Karpas-422 (cell line): ENCODE measurements at places on chromosomes 6 and 20. TPM values are rescaled to one million over a fixed set of nuclear protein-coding genes. Genes with fewer than 3 reads are reported as not detected.

DNA sequence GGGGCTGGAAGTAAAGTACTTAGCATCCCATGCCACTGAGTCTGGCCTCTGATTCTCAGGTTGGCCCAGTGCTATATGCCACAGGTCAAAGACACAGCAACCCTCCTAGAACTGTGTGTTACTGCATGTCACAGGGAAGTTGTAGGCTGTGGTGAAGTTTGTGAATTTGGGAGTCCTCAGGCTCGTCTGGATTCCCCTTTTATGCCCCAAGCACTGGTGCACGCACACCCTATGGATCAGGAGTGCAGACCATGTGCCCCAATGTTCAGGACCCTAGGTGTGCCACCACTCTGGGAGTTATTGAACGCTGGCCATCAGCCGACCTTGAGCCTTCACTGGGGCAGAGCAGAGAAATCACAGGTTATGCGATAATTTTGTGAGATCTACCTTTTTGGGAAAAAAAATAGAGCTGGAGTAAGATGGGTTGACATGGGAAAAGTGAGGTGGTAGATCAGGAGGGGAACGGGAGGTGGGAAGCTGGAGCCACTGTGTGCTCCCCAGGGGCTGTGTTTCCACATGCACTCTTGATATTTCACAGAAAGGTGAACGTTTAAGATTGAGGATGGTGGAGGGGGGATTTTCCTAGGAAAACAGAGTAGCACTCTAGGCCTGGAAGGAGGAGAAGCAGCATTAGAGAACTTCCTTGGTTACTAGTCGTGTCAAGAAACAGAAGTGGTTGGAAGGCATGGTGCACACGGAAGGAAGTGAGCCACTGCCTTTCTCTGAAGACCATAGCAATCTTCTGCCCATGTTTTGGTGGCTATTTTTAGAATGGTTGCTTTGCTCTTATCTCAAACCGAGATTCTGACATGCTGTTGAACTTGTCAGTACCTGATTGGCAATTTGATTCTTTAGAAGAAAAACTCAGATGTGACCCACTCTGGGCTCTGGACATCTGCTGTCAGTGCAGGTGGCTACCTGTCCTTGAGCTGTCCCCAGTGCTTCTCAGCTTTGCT lies 44.1 kb downstream of the DUSP22 start:
- no peak for DNase-seq

DNA sequence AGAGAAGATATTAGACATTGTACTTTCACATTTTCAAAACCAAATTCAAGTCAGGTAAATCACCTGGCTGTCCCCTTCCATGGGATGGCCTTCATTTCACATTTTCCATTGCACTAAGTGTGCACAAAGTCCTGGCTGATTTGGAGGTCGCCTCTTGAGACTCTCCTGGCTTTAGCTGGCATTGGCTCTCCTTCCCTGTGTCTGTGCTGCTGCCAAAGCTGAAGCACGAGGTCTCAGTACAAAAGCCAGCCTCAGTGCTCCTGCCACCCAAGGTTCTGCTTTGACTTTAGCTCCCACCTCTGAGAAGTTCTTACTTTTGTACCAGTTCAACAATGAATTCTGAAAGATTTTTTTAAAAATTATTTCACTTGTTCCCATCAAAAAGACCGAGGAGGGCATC lies 289.2 kb upstream of the CNR1 start:
- no peak for DNase-seq

GRCh38 chr6:130306377-130306776 lies 59.4 kb upstream of the TMEM200A start:
- DNase-seq: no peak

The MLIP gene
- not detected in 2 replicates for total RNA-seq

- DNase-seq: no peak
Observed at GRCh38 chr20:9330151-9330550, 184.2 kb upstream of the LAMP5 start.

GRCh38 chr20:9412309-9412708 lies 102.1 kb upstream of the LAMP5 start:
- DNase-seq: no peak

The ZNF391 gene
- 0.47 and 1.5 TPM in 2 replicates for total RNA-seq

The UNC93A gene
- total RNA-seq: not detected in 2 replicates

GRCh38 chr6:44176130-44176761 lies 17.6 kb downstream of the CAPN11 start:
- DNase-seq: no peak

DNA sequence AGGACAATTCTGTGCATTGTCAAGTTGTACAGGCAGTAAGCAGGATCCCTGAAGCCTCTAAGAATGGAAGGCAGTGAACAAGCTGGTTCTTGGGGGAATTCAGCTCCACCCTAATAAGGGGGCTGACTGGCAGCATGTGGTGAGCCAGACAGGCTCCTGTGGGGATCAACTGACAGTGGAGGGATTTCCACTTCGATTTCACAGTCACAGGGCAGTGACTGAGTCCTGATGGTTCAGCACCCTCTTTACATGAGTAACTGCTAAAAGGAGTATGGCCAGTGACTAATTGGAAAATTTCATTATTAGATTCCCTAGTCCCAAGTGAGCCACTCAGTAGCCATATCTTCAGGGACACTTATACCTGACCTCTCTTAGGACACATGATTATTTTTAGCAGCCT lies 78.4 kb downstream of the NDUFAF5 start:
- no peak for DNase-seq

The HLA-DQA1 gene
- total RNA-seq: 216 and 309 TPM in 2 replicates

The LPA gene
- not detected in 2 replicates for total RNA-seq

The SEMG1 gene
- not detected in 2 replicates for total RNA-seq

- DNase-seq: peak; percentile 91
Observed at GRCh38 chr6:137076277-137077068, 31.7 kb upstream of the IL20RA start.

The C20orf144 gene
- total RNA-seq: 0.45 and 0.69 TPM in 2 replicates

DNA sequence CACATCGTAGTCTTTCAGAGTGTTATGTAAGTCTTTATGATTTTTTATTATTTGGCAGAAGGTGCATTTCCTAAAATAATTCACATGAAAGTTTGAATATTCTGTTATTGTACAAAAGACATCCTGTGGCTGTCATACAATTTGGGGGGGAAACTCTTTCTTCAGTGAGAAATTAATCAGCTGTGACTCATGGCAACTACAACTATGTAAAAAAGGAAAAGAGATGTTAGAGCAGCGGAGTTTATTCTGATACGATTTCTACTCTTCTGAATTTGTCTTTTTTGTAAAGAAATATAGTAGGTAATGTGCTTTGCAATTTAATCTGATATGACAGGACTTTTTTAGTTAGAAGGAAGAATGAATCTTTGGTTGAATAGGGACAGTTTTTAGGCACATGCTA lies 14.2 kb downstream of the COL19A1 start:
- no peak for DNase-seq

The PPIL6 gene
- 0.54 TPM in 1 of 2 replicates, not detected in the other for total RNA-seq

DNA sequence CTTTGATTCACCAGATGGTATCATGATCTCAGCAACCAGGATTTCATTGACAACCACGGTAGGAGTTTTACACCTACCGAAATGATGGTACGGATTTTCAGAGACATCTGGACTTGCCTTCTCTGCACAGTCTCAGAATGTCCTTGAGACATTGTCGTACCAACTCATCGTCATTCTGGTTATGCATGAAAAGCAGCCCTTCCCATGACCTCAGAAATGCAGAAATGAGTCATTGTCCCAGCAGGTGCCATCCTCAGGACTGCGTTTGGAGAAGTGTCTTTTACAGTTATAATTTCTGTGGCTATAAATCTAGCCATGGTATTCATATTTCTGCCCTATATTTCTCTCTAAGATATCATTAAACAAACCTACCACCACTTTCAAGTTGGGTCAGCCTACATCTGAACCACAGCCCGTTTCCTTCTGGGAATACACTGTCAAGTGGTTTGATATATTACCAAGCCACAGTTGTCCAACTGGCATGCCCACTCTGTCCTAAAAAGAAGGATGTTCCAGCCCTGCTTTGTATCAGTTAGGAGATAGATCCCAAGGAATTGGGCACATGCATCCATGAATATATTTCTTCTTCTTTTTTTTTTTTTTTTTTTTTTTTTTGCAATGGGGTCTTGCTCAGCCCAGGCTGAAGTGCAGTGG lies 7.5 kb upstream of the BFSP1 start:
- no peak for DNase-seq

The PTK7 gene
- total RNA-seq: 3.3 and 5.3 TPM in 2 replicates

The AVP gene
- total RNA-seq: not detected in 2 replicates

The FNDC11 gene
- 0.48 and 1.6 TPM in 2 replicates for total RNA-seq

DNA sequence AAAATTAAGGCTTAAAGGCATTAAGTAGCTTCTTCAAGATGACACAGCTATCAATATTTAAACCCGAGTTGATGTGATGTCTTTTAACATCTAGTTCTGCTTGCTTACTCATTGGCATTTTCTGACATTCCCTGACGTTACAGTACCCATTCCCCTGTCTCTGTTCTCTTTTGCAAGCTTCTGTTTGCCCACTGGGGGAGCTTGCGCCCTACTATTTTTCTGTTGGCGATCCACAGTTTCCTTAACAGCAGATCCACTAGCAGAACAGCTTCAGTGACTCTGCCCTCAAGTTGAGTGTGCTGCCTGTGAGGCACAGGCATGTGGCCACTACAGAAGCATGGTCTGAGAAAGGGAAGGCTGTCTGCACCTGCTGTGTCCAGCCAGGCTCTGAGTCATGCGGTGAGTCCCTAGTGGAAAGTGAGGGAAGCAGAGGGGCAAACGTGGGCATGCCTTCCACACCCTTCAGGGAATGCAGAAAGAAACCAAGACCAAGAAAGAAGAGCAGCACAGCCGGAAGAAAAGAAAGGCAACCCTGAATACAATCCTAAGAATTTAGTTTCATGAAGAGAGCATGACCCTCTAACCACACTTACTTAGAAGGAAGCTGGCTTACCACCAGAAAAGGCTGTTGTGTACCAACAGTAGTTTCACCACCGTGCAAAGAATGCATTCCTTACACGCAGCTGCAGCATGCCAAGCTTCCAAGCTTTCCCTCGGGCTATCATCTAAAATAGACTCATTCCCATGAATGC lies 97.7 kb upstream of the VGLL2 start:
- DNase-seq: no peak

GRCh38 chr6:107931894-107932293 lies 26.1 kb downstream of the SEC63 start:
- DNase-seq: no peak

GRCh38 chr6:20463396-20463795 lies 61.7 kb downstream of the E2F3 start:
- no peak for DNase-seq

GRCh38 chr6:128521282-128521632 lies 858 bp upstream of the PTPRK start:
- no peak for DNase-seq

The PACSIN1 gene
- total RNA-seq: not detected in 2 replicates

The LIME1 gene
- total RNA-seq: 3.4 and 9.8 TPM in 2 replicates

- DNase-seq: no peak
Observed at GRCh38 chr6:48111143-48111506, at the start of gene PTCHD4. Gene PTCHD4, minus strand, starts transcription at chr6:48111197. Its CDS starts 42,240 bp downstream, at chr6:48068957.

DNA sequence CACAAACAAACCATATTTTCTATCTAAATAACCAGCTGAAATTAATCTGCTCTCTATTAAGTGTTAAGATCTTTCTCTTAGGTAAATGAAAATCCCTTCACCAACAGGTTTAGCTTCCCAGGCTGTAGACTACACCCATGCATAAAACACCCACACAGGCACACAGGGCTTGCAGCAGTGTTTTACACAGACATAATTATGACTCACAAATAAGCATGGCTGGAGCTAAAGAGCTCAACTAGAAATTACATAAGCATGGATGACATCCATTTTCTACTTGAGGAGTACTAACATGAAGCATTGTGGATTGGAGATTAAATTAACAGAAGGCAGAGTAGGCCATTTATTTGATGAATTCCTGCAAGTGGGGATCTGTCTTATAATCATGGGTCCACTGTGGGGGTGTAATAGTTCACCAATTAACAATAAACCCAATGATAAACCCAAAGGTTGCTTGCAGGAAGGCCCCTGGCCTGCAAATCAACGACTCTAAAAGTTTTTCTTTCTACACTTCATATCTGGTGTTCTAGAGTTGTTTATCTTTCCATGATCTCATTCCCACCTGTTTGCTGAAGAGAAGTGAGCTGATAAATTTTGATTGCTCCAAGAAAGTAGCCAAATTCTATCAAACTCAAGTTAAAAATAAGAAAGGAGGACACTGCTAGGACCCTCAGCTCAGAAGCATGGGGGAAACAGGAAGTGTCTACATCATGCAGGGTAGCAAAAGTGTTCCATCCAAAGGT lies 33.8 kb upstream of the E2F3 start:
- DNase-seq: no peak

The LAMA4 gene
- total RNA-seq: not detected in 2 replicates

DNA sequence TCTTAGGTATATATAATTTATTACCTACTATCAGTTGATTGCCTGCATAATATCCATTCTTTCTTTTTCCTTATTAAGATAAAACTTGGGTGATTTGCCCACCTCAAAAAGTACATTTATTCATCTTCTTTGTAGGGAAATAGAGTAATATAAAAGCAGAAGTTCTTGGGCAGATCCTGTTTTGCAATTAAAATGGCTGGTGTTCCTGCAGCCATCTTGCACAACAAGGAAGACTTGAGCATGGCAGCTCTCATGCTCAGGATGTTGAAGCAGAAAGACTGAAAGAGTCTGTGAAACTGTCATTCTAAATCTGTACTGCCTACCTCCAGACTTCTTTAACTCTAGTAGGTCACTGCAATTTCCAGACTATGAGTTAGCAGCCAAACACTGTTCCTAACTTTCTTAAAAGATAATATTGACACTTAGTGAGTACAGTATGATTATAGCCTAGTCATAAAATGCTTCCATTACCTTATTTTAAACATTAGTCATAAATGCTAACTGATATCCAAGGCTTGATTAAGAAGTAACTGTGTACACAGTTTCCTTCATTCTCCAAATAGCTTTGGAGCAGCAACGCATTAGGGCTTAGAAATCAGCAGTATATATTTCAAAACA lies 24.6 kb upstream of the HTR1B start:
- DNase-seq: no peak

DNA sequence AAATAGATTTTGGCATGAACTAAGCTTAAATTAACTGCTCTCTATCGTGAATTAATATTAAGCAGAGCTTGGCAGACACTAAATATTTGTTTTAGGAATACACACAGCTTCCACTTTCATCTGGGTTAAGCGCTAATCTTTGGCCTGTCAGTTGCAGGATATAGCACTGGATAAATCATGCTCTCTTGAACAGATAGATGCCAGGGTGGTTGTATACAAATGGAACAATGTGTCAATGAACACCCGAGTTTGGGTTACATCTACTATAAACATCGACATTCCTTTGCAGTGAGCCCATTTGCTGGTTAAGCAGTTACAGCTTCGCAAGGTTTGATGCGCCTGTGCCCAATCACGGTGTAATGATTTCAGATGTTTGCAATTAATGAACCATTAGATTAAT lies 338.2 kb upstream of the ZFP64 start:
- no peak for DNase-seq

The EDN1 gene
- 0.18 and 0.34 TPM in 2 replicates for total RNA-seq

DNA sequence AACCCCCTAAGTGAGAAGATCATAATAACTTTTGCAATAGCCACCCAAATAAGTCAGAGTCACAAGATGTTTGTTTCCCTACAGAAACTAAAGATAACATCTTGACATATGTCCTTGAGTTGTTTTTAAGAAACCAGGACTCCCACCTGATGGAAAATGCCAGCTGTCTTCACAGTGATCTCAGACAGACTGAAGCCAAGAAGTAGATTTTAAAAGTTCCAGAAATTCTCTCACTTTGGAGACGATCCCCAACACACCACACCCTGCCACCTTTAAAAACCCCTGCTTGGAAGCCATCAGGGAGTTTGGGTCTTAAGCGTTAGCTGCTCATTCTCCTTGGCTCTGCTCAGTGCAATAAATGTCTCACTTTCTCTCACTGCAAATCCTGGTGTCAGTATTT lies 63.0 kb downstream of the GPR6 start:
- DNase-seq: no peak

The SLC22A16 gene
- total RNA-seq: not detected in 2 replicates
